Naive thymus-derived CD4-positive, alpha-beta T cell (primary cell): ENCODE measurements at places on chromosomes 13 and 19. TPM values are rescaled to one million over a fixed set of nuclear protein-coding genes. Genes with fewer than 3 reads are reported as not detected.

DNA sequence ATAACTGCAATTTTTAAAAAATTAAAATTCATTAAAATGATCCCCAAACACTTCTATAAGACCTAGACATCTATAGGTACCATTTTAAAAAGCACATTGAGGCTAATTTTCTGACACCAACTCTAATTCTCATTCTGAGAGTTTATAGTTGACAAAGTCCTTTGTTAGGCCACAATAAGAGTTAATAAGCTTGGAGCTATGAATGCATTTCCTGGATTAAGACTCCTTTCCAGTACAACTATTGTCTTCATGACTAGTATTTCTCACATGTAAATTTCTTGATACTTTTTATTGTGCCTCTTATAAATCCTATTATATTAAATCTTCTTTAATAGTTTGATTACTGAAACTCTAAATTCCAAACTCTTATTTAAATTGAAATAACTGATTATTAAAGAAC is 340.8 kb downstream of the KLF12 start:
- no peak overlapping the region for H3K27ac ChIP-seq
- H3K4me3 ChIP-seq, result no peak overlapping the region
- H3K4me1 ChIP-seq, result no peaks in the 10 kb centered on the region

- no peak overlapping the region for H3K4me3 ChIP-seq
- H3K27me3 ChIP-seq, result no peaks in the 10 kb centered on the region
- DNase-seq, result no peak
These were observed 51.1 kb downstream of the GARRE1 start for GRCh38 chr19:34305221-34306083.

The ZNF700 gene
- 22.8 TPM for total RNA-seq

The NCR1 gene
- total RNA-seq, result 22.1 TPM

- H3K27me3 ChIP-seq, result no peaks in the 10 kb centered on the region
- no peaks in the 10 kb centered on the region for H3K36me3 ChIP-seq
- no peak overlapping the region for H3K27ac ChIP-seq
- no peaks in the 10 kb centered on the region for H3K4me1 ChIP-seq
- no peak for DNase-seq
These were observed 122.9 kb upstream of the SPRY2 start for GRCh38 chr13:80463673-80464352.

The ATP7B gene
- total RNA-seq, result 0.28 and 0.48 TPM in 2 replicates

The ZNF780B gene
- 23.9 TPM for total RNA-seq

GRCh38 chr13:49053215-49053614 is 77.5 kb downstream of the FNDC3A start:
- H3K27me3 ChIP-seq, result no peaks in the 10 kb centered on the region
- H3K36me3 ChIP-seq, result no peaks in the 10 kb centered on the region
- no peaks in the 10 kb centered on the region for H3K4me1 ChIP-seq

The RDH8 gene
- total RNA-seq, result not detected

- no peak for DNase-seq
- H3K36me3 ChIP-seq, result no peaks in the 10 kb centered on the region
- no peaks in the 10 kb centered on the region for H3K4me1 ChIP-seq
- no peak within 1 kb of the TSS for H3K4me3 ChIP-seq
These were observed at the start of gene OR7D2 for GRCh38 chr19:9178901-9179300. Gene OR7D2, plus strand, starts transcription at chr19:9178979. Its CDS starts 6,803 bp downstream, at chr19:9185782.

The F2RL3 gene
- 0.19 and 0.25 TPM in 2 replicates for total RNA-seq

DNA sequence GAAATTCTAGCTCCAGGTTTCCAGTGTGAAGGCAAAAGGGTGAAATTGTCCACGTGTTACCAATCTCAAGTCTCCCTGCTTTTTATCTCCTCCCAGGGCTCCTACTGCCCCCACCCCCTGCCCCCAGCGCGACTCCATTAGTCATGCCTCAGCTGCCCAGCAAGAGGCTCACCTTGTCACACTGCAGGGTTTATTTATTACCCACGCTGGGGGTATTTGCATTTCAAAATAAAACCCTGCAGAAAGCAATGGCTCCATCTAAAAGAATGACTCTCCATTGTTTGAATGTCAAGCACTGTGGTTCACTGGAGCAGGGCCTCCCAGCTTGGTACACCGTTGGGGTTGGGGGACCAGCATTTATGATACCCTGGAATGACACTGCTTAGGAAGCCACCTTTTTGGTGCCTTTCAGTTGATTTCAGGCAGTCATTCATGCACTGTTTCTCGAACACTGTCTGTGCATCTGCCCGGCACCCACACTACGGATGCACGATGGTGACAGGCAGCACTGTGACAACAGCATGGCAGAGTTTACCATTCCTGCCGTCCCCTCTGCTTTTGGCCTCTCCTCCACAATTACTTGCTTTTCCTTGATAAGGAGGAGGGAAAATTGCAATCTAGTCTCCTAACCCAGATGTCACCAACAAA is 9.9 kb upstream of the POP4 start:
- no peak overlapping the region for H3K27ac ChIP-seq
- no peaks in the 10 kb centered on the region for H3K36me3 ChIP-seq
- no peaks in the 10 kb centered on the region for H3K4me1 ChIP-seq
- no peak overlapping the region for H3K4me3 ChIP-seq
- no peak for DNase-seq
- no peaks in the 10 kb centered on the region for H3K27me3 ChIP-seq
